ENCODE measurements at places on chromosomes 12 and 14.

GRCh38 chr14:68402525-68403101, 390.3 kb downstream of the ZFP36L1 start:
- DNase-seq = no peak

DNA sequence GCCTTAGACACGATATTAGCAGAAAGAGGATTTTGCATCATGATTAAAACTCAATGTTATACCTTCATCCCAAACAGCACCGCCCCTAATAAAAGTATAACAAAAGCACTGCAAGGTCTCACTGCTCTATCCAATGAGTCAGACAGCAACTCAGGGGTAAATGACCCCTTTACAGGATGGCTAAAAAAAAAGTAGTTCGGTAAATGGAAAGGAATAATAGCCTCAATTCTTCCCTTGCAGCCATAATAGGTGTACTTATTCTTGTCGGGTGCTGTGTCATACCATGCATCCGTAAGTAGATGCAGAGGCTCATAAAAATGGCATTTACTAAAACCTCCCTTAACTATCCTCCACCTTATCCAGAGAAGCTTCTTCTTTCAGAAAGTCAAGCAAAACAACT, 53.9 kb upstream of the AP4S1 start:
- DNase-seq = no peak

DNA sequence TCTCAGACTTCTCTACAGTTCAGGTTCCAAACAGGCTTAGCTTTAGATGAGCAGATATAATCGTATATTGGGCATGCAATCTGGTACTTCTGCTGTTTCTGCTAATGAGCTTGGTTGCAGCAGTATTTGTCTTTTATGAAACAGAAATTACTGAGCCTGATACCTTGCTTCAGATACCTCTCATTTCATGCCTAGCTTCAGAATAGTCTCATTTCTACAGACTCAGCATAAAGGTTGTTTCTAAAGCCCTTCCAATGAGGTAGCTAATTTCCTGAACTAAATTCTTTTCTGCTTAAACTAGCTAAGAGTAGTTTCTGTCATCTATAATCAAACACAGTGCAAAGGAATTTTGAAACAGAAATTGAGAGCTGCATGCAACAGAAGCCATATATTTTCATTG, 275.0 kb upstream of the KITLG start:
- no peak for DNase-seq

GRCh38 chr12:88334271-88334670, 192.2 kb downstream of the TMTC3 start:
- DNase-seq = no peak

DNA sequence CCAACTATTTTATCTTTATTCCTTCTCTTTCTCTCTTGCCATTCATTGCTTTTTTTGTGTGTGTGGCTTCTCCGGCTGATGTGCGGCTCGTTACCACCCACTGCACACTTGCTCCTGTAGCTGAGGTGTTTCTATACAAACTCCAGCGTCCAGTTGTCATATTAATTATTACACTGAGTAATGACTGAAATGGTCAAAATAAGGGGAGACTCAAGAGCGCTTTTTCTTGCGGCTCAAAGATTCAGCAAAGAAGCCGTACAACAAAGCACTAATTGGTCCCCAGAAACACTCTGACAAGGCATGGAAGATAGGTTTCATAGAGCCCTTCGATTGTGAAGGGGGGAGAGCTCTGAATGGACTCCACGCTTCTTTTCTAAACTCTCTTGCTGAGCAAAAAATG, 5.6 kb upstream of the ASCL1 start:
- DNase-seq = no peak

DNA sequence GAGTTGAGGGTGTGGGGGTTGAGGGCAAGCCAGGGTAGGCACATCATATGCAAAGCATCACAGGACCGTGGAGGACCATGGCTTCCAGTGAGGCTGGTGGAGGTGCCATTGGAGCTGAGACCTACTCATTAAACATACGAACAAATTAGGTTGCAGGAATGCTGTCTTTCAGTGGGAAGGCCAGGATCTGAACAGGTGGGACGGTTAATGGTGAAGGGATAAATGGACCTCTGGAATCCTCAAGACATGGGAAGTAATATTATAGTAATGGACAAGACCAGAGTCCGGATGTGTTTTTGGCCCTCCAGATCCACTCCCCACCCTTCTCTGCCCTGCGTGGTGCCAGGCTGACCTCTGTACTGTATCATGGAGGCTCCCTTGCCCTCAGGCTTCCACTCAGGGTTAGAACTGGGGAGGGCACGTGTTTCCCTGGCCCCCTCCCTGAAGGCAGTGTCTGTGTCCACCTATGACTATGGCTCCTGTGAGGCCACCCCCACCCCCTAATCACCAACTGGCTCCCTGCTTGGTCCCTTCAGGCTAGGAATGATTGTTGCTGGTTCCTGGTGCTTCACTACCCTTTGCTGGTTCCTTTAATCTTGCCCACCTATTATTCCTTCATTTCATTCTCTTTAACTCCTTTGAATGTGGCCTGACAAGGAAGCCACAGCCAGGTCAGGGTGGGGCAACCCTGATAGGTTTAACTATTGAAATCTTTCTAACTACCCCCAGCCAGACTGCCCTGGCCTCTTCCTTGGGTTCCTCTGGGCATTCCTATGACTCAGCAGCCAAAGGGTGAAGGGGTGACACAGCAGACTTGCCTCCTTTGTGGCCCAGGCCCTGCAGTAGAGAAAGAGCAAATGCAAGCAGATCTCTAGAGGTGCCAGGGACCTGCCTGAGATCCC, 10.7 kb downstream of the DHRS2 start:
- no peak for DNase-seq

DNA sequence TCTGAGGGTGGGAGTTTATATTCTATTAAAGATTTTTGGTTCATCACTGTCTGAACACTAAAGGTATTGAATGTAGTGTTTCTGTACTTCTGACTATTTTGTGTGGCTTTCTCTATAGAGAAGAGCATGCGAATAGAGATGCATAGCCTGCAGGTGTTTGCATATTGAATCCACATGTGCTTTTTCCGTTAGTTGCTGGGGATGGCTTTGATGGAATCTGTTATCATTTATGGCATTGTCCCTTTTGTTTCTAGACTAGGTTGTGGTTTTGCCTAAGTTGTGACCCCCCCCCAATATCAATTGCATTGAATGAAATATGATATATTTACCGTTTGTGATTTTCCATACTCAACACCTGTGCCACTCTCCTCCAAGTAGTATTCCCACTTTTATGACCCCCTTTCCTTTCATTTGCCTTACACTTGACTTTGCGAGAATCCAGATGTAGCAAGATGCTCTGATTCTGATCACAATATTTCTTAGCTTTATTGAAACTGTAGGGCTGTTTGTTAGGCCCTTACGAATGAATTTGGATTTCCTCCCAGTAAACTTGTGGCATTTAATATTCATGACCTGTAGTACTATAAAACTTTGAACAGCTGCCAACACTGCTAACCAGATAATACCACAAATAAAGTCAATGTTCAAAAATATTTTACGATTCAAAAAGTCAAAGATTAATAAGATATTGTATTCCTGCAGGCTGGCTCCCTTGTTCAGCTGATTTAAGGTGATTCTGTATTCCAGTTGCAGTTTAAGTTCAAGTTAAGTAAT, 176.4 kb downstream of the TMTC2 start:
- DNase-seq = no peak

GRCh38 chr14:90578283-90578985, 181.6 kb downstream of the CALM1 start:
- no peak for DNase-seq

GRCh38 chr12:14853961-14854360, 10.6 kb upstream of the ART4 start:
- DNase-seq = no peak

- DNase-seq = no peak
Measured at GRCh38 chr12:113191227-113191626, 5.7 kb downstream of the RITA1 start.

DNA sequence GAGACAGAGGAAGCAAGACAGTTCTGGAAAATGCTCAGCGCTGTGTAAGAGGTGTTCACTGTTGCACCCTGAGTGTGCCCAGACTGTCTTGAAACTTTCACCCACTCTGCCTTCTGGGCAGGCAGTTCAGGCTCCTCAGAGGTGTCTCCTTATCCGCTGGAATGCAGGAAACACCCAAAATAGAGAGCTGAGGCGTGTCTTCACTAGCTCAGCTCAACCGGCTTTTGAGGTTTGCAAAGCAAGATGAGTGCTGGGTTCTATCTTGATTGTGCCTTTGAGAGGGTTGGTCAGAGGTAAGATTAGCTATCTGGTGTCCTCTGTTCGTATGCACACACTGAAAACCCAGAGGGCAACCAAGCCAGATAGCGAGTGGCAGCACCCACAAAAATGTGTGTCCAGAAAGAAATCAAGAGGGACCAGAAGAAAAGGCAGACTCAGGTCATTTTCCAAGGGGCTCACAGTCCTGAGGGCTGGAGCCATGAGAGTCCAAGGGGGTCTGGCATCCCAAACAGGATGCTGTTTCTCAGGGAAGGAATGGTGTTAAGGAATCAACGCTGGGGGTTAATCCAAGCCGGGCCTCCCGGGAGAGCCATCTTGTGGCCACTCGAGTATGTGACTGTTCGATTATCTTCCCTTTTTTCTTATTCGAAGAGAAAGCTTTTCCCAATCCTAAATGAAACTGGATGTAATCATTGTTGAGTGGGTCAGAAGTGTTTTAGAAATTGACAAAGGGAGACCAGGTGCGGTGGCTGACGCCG, 47.1 kb downstream of the TBX3 start:
- DNase-seq = no peak

GRCh38 chr14:101763941-101764709, 2.6 kb downstream of the PPP2R5C start:
- no peak for DNase-seq

DNA sequence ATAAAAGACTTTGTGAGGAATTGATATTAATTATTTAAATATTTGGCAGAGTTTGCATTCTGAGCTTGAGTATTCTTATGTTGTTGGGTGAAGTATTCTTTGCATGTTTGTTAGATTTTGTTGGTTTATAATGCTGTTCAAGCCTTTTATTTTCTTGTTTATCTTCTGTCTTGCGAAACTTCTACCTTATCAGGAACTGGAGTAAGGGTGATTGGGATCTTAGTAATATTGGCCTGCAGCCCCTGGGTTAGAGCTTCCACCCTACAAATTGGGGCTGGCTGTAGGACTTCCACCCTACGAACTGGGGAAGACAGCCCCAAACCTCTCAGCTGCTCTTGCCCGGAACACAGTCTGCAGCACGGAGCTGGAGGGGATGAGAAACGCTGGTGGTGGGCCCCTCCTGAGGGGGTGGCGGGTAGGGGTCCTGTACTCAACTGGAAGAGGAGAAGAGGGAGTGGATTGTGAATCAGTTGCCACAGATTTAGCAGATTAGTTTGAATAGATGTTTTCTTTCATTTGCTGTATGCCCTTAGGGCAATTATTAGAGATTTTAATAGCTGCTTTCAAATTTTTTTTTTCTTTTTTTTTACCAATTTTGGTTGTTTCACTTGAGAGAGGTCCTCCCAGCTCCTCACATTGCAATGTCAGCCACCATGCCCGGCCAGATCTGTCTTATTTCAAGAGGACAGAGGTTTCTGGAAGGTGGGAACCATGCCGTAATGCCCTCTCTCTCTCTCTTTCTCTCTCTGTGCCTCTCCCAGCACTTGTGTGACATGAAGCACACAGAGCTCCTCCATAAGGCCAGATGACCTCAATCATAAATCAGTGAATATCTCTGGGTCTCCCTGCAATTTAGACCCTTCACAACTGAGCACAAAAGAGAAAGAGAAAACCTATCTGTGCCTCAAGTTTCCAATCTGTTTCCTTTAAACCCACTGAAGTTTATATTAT, 123.4 kb downstream of the DICER1 start:
- DNase-seq = no peak

- no peak for DNase-seq
Measured at GRCh38 chr12:13375583-13376345, 179.2 kb downstream of the EMP1 start.
